ENCODE measurements at places on chromosomes 7 and 10.

GRCh38 chr10:68474021-68474420, 2.2 kb upstream of the DNA2 start:
- no peak for DNase-seq

DNA sequence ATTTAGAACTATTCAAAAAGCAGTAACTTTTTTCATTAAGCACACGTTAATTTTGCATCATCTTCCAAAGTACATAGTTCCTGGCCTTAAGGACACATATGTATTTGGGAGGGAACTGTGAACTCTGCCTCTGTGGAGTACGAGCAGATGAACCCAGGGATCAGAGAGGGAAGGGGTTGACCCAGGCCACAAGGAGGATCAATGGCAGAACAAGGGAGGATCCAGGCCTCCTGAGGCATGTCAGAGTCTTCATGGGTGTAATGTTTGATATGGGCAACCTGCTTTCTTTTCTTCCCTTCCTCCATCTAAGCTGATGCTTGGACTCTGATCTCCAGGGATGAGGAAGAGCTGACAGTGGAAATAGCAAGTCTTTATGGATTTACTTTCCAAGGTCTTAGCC, 164.0 kb downstream of the SH2D4B start:
- no peak for DNase-seq

- no peak for DNase-seq
Observed at GRCh38 chr7:157192861-157193260, 54.1 kb downstream of the UBE3C start.

DNA sequence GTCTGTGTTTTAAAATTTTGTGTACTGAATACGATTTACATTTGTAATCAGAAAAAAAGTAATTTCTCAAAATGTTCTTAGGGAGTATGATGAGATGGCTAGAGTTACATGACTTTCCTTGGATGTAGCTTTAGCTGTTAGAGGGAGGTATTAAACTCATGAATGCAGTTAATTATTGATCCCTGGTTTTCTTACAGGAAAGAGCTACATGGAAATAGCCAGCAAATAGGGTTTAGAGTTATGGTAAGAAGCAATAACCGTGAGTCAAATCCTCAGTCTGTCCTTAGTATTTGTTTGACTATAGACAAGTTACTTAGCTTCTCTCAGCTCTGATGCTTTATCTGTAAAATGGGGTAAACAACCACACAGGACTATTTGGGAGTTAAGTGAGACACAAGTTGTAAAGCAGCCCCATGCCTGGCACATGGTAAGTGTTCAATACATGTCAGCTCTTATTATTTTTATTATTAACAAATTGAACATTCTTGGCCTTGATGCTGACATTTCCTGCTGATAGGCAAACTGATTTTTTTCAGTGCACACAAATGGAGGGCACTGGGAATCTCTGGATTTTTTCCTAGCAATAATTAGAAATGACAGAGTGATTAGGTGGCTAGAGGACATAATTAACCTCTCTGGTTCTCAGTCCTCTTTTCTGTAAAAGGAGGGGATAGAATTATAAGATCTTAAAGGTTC, 204.5 kb upstream of the PHYHIPL start:
- DNase-seq: no peak

- DNase-seq: no peak
Observed at GRCh38 chr7:4022265-4022664, 659.8 kb upstream of the FOXK1 start.

DNA sequence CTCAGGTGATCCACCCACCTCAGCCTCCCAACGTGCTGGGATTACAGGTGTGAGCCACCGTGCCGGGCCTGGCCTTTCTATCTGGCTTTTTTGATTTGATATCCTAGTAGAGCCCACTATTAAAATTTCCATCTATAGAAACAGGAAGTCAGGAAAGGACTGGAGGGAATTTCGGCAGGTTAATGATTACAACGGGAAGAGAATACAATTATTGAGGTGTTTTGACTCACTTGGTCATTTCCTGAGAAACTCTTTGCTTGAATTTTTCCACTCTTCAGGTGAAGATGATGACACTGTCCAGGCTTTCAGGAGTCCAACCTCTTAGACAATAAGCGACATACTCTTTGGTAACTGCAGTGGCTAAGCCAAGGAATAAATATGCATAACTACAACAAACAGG, 1.1 kb upstream of the MKLN1 start:
- DNase-seq: no peak

- DNase-seq: no peak
Observed at GRCh38 chr10:28060031-28060607, 61.2 kb upstream of the ODAD2 start.

DNA sequence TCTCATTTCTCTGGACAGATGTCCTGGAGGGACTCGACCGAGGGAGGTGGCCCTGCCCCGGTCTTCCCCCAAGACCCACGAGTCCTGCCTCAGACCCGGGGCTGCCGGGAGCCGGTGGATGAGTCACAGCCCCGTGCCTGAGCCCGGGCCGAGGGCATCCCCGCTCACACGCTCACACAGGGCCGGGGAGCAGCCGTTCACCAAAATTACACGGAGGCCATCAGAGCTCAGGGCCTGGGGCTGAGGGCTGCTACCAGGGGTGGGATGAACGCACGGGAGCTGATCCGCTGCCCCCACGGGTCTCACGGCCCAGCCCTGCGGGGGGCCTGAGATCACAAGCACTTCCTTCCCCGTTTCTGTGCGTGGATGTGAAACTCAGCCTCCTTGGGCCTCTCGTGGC, 17.5 kb downstream of the FAM20C start:
- no peak for DNase-seq

GRCh38 chr7:37113661-37114355, 334.9 kb downstream of the ELMO1 start:
- DNase-seq: no peak

GRCh38 chr10:86798611-86799010, 42.2 kb downstream of the BMPR1A start:
- no peak for DNase-seq

DNA sequence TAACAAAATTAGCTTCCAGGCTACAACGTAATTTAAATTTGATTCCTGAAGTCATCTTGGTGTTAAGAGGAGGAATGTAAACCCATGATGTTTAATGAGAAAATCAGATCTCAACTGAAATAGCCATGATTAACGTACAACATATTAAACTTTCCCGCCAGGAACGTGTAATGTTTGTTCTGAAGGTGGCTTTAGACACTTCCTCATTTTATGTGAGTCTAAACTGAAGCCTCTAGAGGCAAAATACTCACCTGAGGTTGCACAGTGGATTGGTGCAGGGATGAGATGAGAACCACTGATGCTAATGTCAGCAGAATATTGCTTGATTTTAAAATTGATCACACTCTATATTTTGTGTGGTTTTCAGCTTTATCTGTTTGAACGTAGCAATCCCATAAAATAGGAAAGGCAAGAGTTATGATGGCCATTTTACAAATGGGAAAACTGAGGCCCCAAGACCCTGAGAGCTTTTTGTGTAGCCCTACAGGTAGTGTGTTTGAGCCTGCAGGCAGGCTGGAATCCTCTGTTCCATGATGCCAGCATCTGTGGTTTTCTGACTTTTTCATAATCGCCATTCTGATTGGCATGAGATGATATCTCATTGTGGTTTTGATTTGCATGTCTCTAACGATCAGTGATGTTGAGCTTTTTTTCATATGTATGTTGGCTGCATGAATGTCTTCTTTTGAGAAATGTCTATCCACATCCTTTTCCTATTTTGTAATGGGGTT, 243.7 kb upstream of the BMPER start:
- DNase-seq: no peak

GRCh38 chr7:87561702-87562101, 39.0 kb downstream of the ABCB1 start:
- no peak for DNase-seq

DNA sequence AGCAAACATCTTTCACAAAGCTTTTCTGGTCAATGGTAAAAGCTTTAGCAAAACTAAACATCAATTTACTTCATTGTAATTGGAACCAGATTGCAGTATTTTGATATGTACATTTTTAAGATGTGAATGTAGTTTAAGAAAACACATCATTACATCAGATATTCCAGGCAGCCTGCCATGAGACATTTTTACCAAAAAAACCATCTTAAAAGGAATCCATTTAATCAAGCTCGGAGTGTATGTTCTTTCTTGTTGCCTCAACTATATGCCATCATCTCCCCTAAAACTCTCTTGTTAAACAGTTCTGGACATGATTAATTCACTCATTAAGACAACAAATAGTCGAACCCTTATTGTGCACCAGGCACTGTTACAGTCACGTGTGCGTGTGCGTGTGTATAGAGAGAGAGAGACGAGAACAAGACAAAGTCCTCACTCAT, 97.5 kb downstream of the UBE2H start:
- no peak for DNase-seq

- DNase-seq: no peak
Observed at GRCh38 chr7:116591202-116592040, 66.6 kb downstream of the CAV1 start.

- DNase-seq: no peak
Observed at GRCh38 chr7:2043316-2044039, 189.3 kb downstream of the MAD1L1 start.

DNA sequence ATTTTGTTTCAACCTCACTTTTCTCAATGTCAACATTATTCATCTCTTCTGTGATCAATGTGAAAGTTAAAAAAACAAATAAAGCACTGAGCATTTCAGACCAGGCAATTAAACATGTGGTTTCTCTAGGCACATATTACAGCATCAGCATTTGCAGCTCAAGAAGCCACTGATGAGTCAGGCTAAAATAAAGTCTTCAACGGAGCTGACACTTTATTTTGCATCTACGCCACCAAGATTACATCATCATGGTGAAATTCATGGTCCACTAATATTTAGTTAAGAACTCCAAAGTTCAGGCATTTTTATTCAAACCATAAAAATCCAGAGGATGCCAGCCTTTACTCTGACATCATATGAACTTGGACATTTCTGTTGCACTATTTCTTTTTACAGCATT, 33.0 kb downstream of the MAGI2 start:
- no peak for DNase-seq

DNA sequence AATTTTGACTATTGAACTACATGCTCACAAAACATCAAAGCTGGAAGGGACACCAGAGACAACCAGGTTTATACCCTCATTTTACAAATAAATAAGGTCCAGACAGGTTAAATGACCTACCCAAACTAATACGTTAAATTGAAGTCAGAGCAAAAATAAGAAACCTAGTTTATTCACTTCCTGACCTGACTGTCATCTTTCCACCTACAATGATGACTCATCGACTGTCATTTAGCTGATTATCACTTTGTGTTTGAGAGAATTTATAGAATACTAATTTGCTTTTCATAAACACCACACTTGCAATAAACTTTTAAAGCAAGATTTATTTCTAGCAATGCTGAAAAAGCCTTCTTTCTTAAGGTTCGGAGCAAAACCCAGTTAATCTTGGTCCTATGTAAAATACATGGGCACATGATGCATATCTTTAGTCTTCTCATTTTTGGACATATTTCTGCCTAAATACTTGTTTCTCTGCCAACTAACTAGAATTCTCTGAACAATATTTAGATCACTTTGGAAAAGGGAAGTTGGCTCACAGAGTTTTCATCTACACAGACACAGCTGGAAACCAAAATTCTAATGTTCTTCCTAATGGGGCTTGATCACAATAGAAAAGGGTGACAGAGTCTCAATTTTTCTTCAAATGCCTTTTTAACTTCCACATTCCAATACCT, 16.7 kb upstream of the LRRN3 start:
- no peak for DNase-seq

- DNase-seq: no peak
Observed at GRCh38 chr7:157525491-157525915, 188.7 kb downstream of the DNAJB6 start.

GRCh38 chr7:140458201-140458600, 21.1 kb downstream of the MKRN1 start:
- DNase-seq: no peak

- no peak for DNase-seq
Observed at GRCh38 chr7:11175887-11176286, 202.2 kb downstream of the PHF14 start.

- no peak for DNase-seq
Observed at GRCh38 chr7:22597844-22598243, 97.9 kb upstream of the STEAP1B start.

DNA sequence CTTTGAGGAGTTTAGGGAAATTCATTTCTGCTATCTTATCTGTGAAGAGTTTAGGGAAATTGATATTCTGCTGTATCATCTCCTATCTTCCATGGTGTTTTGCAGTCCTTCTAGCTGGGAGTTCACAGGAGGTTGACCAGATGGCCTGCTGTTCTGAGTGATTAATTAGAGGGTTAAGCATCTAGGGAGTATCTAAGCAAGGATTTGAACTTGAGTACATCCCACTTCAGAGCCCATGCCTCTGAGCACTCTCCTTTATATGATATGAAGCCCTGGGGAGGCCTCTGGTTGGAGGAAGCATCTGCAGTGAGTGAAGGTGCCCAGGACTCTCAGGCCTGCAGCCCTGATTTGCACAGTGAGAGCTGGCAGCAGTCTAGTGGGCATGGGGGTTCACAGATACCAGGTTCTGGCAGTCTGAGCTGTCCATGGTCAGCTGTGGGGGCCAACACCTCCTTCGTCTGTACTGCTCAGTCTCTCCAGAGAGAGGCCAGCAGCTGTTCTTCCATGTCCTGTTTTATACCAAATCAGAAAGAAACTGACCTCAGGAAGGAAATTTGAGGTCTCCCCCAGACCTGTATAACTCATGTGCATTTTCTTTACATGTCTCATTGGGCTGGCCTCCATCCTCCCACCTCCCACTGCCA, 156.9 kb downstream of the PLCE1 start:
- no peak for DNase-seq

GRCh38 chr10:74179111-74179710, 28.2 kb downstream of the ADK start:
- no peak for DNase-seq

- no peak for DNase-seq
Observed at GRCh38 chr7:38699471-38699870, 68.3 kb upstream of the AMPH start.

DNA sequence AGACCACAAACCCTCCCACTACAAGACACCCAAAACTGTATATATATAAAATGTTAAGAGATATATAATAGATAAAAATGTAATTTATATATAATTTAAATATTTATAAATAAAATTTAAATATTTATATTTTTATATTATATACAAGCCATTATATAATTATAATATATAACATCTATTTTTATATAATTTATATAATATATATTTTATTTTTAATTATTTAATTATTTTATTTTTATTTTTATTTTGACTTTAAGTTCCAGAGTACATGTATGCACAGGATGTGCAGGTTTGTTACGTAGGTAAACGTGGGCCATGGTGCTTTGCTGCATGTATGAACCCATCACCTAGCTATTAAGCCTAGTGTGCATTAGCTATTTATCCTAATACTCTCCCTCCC, 1090.2 kb downstream of the NXPH1 start:
- DNase-seq: no peak

DNA sequence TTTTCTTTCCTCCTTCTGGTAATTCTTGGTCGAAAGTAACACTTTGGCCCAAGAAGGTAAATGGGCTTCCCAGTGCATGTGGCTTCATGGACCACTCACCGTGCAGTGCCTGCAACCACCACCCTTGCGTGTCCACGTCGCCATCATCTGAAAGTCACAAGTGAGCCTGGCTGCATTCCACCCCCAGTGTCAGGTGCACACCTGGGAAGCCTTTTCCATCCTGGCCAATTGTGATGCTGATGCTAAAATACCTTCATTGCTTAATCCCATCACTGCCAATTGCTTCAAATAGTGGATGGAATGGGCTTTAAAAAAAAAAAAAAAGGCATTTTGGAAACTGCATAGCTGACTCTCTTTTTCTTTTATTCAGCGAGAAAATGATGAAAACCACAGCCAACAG, 228.9 kb downstream of the ARHGAP21 start:
- DNase-seq: no peak
